Activated naive CD4-positive, alpha-beta T cell (primary cell): ENCODE measurements at places on chromosomes 2 and 18.

DNA sequence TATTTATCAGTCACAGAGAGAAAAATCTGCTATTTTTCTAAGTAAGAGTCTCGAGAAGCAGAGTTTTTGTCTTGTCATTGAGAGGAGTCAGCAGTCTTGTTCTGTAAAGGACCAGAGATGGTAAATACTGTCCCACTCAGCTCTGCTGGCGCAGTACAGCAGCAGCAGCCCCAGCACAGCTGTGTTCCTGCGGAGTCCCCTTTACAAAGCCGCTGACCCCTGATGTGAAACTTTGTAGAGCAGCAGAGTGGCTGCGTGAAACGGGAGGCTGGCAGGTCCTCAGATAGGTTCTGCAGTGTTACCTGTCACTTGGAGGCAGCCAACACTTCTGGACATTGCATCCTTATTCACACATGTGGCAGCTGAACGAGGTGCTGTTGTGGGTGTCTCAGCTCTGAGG lies 45.2 kb downstream of the TMEM185B start:
- no peak for DNase-seq

DNA sequence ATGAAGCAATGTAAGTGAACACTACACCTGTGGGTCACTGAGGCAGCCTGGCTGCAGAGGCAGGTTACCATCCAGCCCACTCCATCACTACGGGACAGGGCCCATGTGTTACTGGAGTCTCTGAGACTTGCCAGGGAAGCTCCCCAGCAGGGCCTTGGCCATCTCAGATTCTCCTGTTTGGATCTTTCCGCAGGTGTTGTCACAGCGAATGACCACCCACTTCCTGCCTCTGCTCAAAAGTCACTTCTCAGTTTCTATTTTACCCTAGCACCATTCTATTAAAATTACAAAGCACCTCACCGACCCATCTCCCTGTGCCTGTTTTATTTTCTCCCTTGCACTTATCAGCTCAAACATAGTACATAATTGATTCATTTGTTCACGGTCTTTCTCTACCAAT lies 34.5 kb upstream of the L3MBTL4 start:
- DNase-seq = no peak

GRCh38 chr2:27828305-27828704 lies 56.8 kb downstream of the MRPL33 start:
- DNase-seq = no peak

GRCh38 chr18:70489986-70490933 lies 201.4 kb downstream of the SOCS6 start:
- DNase-seq = no peak

- no peak for DNase-seq
Measured at GRCh38 chr18:58013241-58014211, 30.5 kb upstream of the NEDD4L start.

DNA sequence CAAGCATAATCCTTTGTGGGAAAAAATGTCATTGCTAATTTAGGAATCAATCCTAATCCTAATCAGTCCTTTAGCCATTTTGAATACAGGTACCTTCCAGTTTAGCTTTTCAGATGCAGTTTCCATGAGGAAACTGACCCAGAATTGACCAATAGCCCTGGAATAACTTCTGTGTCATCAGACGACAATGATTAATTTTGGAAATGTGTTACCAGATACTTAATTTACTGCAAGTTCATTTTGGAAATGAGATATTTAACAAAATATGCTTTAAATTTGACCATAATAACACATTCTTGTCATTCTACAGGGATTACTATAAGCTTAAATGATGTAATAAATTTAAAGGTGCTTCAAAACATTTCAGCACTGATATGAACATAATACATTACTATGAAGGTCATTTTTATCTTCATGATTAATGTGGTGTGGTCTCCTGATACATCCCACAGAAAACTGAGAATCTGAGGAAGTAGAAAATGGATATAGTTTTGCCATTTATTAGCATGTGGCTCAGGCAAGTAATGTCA lies 129.8 kb upstream of the SH3BP4 start:
- no peak for DNase-seq

GRCh38 chr18:31565345-31565744 lies 26.3 kb upstream of the TTR start:
- DNase-seq = no peak

GRCh38 chr2:67259556-67260342 lies 137.4 kb upstream of the ETAA1 start:
- DNase-seq = no peak
